ENCODE measurements at places on chromosomes 7 and 10.

- no peak for DNase-seq
Measured at GRCh38 chr7:84137812-84138211, 56.8 kb downstream of the SEMA3A start.

DNA sequence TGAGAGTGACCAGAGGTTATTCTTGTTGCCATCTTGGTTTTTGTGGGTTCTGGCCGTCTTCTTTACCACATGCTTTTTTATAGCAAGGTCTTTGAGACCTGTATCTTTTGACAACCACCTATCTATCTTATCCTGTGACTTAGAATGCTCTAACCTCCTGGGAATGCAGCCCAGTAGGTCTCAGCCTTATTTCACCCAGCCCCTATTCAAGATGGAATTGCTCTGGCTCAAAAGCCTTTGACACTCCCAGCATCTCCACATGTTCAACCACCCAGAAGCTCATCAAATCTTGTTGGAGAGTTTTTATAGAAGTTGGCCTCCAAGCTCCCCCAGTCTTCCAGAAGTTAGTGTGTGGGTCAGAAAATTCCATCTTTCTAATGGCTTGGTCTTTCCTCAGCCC lies 464.3 kb upstream of the NRP1 start:
- DNase-seq, result no peak

GRCh38 chr7:154390961-154391360 lies 338.8 kb downstream of the DPP6 start:
- DNase-seq, result no peak

DNA sequence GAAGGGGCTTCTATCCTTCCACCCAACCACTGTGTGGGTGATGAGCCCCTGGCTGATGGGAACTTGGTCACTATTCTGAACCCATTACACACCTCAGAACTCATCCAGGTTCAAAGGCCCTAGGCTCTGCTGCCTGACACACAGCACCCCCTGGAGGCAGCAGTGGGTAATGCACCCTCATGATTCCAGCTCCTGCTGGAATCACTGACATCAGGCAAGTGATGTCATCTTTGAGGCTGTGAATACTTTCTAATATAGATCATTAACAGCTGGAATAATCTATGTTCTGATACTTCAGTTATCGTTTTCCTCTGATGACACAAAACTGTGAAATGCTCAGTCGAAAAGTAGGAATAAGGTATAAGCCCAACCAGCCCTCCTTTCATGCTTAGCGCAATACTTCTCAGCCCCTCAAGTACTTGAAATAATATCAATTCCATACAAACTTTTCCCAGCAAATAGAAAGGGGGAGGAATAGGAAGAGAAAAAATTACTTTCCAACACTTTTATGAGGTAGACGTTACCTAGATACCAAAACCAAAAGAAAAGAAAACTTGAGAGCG lies 7.5 kb upstream of the RBP3 start:
- DNase-seq, result no peak

GRCh38 chr7:4211261-4211660 lies 470.8 kb upstream of the FOXK1 start:
- no peak for DNase-seq

DNA sequence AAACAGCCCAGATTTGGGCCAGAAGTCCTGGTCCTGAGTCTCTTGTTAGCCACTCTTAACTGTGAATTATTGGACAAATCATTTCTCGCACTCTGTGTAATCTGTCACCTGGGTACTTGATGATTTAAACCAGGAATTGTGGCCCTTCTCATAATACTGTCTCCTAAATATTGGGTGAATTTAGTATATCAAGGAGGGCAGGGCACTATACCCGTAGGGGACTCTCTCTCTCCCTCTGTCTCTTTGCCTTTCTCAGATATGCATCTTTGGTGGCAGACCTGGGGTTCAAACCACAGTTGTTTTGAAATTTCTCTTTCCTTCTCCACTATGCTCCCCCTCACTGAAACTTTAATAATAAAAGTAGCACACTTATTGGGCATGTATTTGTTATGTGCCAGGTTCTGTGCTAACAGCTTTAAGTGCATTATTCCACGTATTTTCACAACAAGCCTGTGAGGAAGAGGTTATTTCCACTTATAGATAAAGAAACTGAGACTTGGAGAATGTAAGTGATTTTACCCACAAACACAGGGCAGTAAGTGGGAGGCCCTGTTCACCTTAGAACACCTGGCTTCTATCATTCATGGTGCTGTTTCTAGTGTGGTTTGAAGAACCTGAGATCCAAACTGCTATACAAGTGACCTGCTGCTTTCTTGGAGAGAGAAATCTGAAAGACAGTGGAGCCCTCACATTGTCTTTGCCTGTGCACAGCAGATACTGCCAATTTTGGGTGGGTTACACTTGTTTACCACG lies 11.8 kb downstream of the FAS start:
- DNase-seq, result no peak

DNA sequence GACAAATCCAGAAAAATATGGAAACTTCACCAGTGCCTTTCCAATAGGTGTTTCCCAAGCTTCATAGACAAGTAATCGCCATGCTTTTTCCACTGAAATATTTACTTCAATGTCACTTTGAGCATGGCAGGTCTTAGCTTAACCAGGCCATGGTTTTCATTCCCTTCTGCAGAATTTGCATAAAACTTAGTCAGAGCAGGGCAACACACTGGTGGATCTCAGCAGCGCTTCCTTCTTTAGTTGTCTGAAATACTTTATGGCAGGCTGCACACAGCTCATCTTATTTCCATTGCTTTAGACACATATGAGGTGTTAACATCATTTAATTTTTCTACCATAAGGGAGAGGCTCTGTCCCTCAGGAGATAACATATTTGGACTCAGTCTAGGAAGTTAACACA lies 102.9 kb upstream of the AHR start:
- no peak for DNase-seq

Measured in ureter (tissue), 1 donor.